ENCODE measurements at places on chromosomes 13 and 19.

GRCh38 chr13:76851961-76852360 lies 34.2 kb downstream of the KCTD12 start:
- DNase-seq: no peak

GRCh38 chr19:5809053-5809452 lies 4.2 kb downstream of the NRTN start:
- no peak for DNase-seq

- no peak for DNase-seq
These were observed 10.5 kb downstream of the PVR start for GRCh38 chr19:44653977-44654774.

DNA sequence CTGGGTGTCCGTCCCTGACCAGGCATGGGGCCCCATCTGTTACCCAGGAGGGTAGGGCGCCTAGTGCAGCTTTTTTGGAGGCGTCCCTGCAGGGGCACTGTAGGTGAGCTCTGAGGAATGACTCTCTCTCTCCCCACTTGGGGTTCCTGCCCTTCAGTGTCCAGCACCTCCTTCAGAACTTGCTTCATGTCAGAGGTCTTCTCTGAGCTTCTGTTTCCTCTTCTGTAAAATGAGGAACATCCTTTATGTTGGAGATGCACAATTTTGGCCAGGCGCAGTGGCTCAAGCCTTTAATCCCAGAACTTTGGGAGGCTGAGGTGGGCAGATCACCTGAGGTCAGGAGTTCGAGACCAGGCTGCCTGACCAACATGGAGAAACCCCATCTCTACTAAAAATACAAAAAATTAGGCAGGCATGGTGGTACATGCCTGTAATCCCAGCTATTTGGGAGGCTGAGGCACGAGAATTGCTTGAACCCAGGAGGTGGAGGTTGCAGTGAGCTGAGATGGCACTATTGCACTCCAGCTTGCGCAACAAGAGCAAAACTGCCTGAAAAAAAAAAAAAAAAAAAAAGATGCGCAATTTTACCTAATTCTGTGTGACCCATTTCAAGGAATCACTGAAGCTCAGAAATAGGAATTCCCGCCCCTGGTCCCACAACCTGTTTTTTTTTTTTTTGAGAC lies 15.2 kb upstream of the PIK3R2 start:
- DNase-seq: no peak

DNA sequence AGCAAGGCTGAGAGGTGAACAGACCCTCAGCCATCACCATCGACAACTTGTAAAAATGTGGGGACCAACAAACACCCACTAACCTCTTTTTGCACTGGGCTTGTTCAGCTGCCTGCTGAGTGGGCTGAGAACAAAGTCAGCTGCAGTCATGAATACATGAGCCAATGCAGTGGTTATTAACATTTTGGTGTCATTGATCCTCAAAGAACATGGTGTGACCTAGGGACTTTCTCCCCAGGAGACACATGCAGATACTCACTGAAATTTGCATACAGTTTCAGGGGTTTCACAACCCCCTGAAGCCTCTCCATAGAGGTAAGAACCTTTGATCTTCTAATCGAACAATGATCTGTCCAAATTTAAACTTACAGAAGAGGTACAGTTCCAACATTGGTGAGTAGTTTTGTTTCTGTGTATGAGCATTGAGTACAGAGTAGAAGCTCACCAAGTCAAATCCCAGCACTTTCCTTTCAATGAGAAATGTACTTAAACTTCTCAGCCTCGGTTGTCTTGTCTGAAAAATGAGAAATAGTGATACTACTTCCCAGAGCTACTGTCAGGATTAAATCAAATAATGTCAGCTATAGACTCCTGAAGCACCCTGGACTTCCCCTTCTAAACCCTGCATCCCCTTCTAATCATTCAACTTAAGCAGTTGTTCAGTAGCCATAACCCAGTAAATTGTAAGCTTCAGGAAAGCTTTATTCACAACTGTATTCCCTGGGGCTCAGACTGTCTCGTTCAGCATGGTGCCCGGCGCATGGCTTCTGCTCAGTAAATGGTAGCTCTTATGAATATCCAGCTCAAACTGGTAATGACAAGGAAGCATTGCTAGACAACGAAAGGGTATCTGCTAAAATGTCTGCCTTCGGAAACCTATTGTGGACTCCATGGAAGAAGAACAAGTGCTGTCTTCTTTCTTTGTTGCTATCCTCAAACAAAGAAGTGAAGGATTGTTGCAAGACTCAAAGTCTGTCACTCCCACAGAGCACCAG lies 148.7 kb downstream of the FOXO1 start:
- no peak for DNase-seq

DNA sequence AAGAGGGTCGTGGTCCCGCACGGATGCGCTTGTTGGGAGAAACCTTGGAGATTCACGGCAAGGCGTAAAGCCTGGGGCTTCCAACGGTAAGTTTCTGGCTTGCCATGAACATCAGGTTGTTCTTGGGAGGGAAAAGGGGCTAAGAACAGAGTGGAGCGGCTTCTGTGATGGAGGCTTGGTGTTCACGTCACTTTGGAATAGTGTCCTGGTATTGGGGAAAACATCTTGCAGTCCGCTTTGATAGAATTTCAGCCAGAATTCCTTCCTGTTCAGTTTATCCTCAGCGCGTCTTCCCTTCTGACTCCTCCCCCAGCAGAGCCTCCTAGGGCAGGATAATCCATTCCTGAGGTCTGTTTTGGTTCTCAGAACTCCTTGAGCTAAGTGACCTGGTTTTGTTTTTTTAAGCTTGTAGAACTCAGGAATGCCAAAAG lies 2.0 kb downstream of the KCTD15 start:
- DNase-seq: no peak

DNA sequence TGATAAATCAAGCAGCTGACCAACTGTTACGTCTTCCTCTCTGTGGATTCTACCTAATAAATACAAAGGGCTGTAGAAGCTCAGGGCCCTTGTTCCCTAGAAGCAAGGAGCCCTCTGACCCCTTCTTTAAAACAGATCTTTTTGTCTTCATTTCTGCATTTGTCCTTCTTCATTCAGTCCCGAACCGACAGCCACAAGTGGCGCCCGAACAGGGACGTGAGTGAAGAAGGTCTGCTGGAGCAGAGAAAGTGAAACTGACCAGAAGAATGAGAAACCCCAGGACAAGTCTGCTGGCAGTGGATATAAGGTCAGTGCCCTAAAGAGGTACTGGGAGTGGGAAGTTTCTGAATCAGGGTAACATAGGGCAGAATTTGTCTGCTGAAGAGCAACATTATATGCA lies 13.1 kb downstream of the ZNF773 start:
- DNase-seq: no peak

DNA sequence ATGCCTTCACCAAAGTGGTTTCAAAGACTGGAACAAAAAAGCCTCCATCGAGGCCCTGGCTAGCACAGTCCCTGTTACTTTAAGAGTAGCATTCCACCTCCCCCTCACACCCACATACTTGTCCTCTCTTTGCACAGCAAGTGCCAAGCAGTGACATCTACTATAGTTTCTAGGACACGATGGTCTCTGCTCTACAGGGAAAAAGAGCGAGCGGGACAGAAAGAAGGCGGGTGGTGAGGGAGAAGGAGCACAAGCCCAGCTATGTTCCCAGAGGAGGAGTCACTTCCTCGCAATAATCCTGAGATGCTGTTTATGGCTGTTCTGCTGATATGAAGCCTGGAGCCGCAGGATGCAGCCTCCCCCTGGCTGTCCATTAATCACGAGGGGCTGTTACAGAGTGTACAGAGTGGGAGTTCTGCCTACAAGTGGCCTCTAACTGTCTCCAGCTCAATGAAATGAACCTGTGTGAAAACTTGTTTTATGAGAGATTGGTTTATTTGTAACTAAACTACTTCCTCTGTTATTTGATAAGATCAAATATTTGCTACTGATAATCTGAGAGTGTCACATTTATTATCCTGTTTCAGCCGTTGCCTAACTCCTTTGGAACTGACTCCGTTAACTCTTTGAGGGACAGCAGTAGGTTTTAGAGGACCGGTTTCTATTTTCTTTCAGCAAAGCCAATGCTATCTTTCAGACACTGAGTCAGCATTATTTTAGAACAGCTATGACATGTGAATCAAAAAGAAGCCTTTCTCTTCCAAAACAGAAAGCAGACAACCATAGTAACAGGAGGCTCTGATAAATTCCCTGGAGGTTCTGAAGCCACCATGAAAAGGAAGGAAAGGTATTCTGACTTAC lies 208.0 kb downstream of the SPRY2 start:
- no peak for DNase-seq

GRCh38 chr13:78971355-78972025 lies 312.5 kb upstream of the OBI1 start:
- DNase-seq: no peak

GRCh38 chr19:31955061-31955460 lies 390.3 kb upstream of the ZNF507 start:
- DNase-seq: no peak

DNA sequence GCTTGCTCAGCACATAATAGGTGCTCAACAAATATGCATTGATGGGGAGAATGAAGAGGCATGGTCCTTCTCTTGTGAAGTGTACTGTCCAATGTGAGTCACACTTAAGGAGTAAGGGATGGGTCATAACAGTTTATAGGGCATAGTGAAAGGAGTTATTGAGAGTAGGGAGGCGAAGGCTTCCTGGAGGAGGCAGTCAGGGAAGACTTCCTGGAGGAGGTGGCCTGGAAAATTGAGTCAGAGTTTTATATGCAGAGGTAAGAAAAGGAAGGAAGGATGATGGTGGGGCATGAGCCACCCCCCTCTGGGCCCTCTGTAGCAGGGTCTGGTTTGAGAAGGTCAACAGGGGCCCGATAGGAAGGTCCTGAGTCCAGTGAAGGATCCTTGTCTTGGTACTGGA lies 57.0 kb upstream of the ZNF536 start:
- no peak for DNase-seq

DNA sequence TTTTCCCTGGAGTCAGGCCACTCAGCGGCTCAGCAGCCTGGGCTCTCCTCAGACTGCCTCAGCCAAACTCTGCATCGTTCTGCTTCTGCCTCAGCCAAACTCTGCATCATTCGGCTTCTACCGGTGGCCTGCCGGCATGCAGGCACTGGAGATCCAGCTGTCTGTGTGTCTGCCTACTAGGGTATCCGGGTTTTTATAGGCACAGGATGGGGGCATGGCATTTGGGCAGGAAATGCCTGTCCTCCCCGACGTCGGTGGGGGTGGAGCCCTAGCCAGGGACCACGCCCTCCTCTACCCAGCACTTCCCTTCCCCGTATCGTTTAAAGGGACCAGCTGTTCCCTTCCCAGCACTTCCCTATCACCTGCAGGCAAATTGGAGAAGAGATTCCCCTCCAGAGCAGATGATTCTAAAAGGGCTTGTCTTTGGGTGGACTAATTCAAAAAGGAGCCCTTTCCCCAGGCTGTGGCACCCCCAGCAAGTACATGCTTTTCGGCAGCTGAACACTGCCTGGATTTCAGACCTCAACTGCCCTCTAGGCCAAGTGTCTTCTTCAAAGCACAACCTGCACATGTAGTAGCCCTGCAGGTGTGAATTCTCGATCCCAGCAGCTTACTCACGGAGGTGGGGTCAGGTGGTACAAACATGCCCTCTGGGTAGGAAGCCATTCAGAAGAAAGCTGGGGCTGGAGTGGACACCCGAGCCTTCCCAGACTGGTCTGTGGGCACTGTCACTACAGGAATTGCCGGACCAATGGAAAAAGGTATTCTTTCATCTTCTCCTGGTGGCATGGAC lies 25.4 kb upstream of the GPR12 start:
- no peak for DNase-seq

GRCh38 chr13:91185294-91185863 lies 162.1 kb upstream of the MIR17HG start:
- DNase-seq: no peak

- no peak for DNase-seq
These were observed 59.4 kb downstream of the CHST8 start for GRCh38 chr19:33681081-33681680.

DNA sequence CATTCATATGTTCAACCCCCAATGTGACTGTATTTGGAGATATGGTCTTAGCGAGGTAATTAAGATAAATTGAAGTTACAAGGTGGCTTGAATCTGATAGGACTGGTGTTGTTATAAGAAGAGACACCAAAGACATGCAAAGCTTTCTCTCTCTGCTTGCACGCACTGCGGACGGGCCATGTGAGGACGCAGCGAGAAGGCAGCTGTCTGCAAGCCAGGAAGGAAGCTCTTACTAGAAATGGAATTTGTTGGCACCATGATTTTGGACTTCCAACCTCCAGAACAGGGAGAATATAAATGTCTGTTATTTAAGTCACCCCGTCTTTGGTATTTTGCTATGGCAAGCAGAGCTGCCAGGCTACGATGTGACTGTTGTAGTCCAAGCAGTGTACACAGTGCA lies 4.8 kb downstream of the DLEU7 start:
- no peak for DNase-seq

- no peak for DNase-seq
These were observed 531.8 kb downstream of the DCT start for GRCh38 chr13:93947651-93948050.

- no peak for DNase-seq
These were observed 13.0 kb upstream of the SPC24 start for GRCh38 chr19:11168568-11168967.

DNA sequence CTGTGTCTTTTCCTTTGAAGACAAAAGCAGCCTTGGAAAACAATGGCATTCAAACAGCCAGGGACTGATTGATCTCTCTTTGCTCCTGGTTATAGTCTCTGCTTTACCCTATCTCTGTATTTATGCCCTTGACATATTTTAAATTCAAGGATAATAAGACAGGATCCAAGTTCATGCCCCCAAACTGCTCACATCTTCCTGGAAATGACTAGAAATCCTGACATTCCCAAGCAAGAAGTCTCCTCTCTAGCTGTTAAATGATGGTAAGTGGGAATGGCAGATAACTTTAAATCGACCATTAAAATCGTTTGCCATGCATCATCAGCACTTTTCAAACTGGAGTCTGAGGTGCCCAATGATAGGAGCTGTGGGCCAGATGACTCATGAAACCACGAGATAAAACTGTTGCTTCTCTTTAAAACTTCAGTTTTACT lies 435.6 kb downstream of the FOXO1 start:
- DNase-seq: no peak

DNA sequence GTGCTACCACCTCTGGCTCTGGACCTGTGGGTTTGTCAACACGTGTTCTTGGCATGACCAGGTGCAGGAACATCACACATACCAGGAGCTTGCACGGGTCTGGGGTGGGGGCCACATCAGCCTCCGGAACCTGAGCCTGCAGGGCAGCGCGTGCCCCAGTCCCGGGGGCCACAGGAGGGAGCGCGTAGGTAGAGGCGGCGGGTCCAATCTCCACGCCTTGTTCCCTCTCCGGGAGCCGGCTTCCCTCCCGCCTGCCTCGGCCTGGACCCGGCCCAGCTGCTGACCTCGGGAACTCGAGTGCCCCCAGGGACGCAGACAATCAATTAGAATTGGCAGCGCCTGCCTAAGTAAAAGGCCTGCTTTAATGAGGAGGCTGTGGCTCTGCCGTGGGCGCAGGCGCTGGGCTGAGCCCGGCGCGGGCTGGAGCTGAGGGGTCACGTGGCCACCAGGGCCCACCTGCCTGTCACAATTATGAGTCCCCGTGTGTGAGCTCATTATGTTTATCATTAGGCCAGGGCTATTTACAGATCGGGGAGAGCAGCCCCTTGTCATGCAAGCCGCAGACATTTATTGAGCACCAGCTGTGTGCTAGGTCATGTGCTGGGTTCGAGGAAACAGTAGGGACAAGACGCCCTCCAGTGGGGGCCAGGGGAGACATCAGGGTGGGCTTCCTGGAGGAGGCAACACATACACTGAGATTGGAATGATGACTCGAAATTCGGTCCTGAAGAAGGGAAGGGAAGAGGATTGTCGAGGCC lies 32.2 kb upstream of the TNFAIP8L1 start:
- no peak for DNase-seq

- DNase-seq: no peak
These were observed 57.9 kb downstream of the MBD3L2B start for GRCh38 chr19:6963244-6963852.
